ENCODE measurements at places on chromosomes 2 and 18.

DNA sequence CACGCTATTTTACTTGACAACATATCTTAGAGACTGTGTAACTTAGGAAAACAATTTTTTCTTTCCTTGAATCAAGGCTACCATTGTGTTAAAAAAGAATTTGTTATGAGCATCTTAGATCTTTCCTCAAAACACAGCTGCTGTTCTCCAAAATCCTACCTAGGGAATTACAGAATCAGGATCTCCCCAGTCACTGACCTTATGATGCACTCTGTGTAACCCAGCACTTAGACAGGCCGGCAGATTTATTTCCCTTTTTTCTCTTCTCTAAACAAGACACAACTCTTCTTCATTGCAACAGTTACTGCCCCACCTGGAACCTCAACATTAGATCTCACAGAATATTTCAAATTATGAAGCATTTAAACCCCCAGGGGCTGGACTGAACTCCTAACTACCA is 13.5 kb upstream of the C2orf15 start:
- no peak for DNase-seq

- peak; percentile 29 for DNase-seq
These were observed 23.7 kb upstream of the SCYGR1 start for GRCh38 chr2:227411320-227411989.

GRCh38 chr18:45006934-45007333 is 326.2 kb downstream of the SETBP1 start:
- no peak for DNase-seq

- DNase-seq, result no peak
These were observed 346.9 kb downstream of the MEIS1 start for GRCh38 chr2:66781804-66782203.

- DNase-seq, result no peak
These were observed 352.6 kb downstream of the SS18 start for GRCh38 chr18:25737710-25738311.

- DNase-seq, result no peak
These were observed 128.2 kb upstream of the DNAJC10 start for GRCh38 chr2:182587831-182588230.

- DNase-seq, result no peak
These were observed 191.7 kb downstream of the PRKCE start for GRCh38 chr2:45843136-45843535.

GRCh38 chr2:62947403-62947802 is 103.2 kb upstream of the OTX1 start:
- no peak for DNase-seq
